Stimulated activated CD8-positive, alpha-beta memory T cell treated with anti-CD3 and anti-CD28 coated beads, Interleukin-15, amount 100 ng/mL, for 1 hour (primary cell): ENCODE measurements at places on chromosomes 12 and 14.

GRCh38 chr14:100410056-100410565 lies 87.0 kb downstream of the SLC25A47 start:
- DNase-seq, result no peak

DNA sequence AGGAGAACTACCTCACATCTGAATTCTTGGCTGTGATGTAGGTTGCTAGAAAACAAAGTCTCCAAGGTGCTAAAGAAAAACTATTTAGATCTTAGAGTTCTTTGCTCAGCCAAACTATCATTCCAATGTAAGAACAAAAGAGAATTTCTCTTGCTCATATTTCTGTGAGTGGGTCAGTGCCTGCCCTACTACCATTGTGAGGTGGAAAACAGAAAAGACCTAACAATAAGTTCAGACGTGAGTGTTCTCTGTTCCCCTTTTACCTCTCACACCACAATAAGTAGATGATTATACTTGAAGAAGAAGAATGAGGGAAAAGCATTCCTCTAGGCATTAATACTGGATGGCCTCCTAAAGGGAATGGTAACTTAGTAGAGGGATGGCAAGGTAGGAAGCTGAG lies 187.4 kb upstream of the KITLG start:
- no peak for DNase-seq

DNA sequence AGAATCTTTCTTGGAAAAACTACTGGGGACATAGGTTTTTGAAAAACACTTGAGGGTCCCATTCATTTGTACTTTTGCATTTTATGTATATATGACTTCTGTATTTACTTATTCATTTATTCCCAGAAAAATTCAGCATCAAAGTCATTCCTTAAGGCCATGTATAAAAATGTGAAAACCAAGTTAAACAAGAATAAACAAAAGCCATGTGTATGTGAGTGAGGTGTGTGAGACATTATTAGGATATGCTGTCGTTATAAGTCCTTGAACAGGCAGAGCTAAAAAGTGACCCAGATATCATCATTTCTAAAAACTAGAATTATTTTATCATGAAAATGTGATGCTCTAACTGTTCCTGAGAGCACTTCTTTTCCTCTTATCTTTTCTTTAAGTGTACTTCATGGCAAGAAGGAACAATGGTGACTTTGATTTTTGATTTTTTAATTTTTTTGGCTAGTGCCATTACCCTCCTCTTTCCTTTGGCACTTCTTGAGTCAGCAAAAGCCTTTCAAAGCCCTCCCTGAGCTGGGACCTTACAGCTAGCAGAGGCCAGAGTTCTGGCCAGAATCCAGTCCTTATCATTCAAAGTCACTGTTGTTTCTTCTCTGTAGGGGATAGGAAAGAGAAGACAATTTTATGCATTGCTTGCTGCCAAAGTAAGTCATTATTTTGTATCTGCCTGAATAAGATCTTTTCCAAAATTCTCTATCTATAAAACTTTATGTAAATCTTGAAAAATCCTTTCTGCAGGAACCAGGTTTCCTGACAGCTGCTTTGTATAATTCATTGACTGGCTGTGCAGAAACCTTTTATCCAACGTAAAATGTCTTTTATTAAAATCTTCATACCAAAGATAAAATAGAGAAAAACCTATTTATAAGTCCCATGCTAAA lies 419.7 kb upstream of the PRICKLE1 start:
- DNase-seq, result no peak

- DNase-seq, result no peak
Observed at GRCh38 chr14:51877810-51878209, 17.4 kb downstream of the GNG2 start.

DNA sequence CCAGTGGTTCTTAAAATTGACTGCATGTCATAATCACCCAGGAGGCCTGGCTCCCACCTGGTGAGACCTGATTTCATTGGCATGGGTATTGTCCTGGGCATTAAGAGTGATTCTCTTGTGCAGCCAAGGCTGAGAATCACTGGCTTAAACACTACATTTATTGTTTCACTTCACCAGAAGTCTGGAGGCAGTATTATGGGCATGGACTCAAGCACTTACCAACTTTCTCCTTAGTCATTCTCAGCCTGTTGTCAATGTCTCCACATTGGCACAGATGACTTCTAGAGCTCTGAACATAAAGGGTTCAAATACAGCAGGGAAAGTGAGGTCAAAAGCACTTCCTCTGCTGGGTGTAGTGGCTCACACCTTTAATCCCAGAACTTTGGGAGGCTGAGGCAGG lies 25.6 kb upstream of the GCH1 start:
- no peak for DNase-seq

GRCh38 chr14:95227279-95227860 lies 70.0 kb upstream of the DICER1 start:
- DNase-seq, result no peak
